Stimulated activated CD4-positive, alpha-beta T cell treated with anti-CD3 and anti-CD28 coated beads, Interleukin-4, amount 100 ng/mL, for 1 hour (primary cell): ENCODE measurements at places on chromosomes 5 and 9.
A peak's percentile ranks its signal among the peaks of the same experiment; 100 is the strongest.

GRCh38 chr9:72751541-72751940 lies 201.3 kb downstream of the ALDH1A1 start:
- DNase-seq: no peak

DNA sequence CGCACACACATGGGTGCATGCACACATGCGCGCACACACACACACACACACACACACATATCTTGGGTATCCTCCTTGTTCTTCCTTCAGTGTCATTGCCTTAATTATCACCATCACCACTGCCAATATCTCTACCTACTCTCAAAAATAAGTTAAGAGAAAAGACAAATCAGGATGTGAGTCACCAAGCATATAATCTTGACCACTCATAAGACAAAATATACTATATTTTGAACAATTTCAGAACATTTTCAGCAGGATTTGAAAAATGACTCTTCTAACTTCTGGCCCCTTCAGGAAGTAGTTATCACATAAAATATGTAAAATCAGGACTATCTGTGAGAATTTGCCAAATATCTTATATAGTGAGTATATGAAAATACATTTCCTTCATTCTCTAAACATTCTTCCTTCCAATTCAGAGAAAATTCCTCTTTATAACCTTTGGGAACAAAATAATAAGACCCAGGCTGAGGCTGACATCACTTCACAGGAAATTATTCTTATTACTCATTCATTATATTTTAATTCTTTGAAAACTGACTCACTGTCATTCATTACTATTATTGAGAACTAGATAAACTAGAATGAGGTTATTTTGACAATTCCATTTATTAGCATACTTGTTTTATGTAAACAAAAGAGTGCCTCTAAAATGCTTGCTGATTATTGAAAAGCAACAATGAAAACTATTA lies 772.0 kb upstream of the ACO1 start:
- DNase-seq: no peak

DNA sequence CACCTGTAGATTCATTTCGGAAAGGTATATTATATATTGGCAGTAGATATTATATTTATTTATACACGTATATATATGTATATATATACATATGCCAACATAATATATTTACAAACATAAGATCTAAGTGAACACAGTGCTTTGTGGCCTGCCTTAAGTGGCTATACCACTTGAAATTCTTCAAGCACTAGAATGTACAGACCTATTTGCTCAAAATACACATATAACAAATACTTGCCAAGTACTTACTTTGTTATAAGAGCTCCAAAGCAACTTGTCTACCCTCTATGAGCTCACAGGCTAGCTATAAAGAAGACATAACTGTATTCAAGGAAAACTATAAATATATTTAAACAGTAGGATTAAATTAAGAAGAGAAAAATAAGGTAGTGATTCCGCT lies 33.6 kb upstream of the SLC36A1 start:
- DNase-seq: no peak

DNA sequence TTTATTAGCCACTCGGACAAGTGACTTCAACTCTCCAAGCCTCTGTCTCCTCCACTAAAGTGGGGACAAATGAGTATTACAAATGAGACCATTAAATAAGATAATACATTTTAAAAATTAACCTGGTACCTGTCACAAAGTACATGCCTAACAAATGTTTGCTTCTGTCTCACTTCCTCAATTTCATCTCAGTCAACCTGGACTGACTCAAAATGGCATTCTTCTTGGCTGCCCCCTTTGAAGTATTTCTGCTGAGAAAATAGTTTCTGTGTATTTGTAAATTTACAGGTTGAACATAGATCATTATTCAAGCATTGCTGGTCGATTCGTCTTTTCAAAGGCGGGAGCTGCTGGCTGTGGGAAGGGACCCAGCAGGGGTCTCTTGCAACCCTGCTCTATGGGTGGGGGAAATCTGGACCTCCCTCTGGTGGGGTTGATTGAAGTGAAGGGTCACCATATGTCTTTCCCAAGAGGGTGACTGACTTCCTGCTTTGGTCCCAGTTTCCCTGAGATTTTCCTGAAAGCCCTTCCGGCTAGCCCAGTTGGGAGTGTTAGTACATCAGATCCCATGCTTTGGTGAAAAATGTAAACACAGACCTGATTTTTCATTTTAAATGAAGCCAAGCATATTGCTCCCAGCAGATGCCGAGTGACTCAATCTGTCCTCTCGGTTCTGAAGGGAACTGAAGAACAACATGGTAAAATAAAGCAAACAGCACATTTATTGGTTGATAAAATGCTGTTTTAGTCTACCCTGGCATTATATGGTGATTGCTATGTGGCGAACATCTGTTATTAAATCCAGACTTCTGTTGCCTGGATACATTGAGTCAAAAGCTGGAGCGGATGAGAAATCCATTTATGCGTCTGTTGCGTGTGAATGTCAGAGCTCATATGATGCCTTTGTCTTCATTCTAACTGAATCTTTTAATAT lies 73.0 kb downstream of the KCNIP1 start:
- DNase-seq: no peak

DNA sequence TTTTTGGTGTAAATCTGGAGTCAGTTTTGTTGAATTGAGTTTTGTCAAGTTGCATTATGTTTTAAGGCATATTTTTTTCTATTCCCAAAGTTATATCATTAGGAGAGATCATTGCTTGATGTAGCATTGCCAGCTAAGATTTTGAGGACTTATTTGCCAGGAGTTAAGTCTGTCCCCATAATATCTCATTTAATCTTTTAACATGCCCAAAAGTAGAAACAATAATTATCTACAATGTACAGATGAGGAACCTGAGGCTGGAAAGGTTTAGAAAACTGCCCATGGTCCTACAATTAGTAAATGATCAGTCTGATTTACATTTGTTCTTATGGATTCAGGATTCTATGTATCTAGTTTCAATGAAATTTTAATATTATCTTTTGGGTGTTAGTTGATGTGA lies 4.7 kb downstream of the NIPBL start:
- DNase-seq: no peak

DNA sequence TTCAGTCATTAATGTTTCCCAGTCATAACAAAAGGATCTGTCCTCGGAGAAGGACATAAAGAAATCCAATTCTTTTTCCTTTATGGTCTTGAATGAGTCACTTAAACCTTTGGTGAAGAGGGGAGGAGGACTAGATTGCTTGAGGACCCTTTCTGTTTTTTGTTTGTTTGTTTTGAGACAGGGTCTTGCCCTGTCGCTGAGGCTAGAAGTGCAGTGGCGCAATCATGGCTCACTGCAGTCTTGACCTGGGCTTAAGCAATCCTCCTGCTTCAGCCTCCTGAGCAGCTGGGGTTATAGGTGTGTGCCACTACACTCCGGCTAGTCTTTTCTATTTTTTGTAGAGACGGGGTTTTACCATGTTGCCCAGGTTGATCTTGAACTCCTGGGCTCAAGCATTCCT lies 12.3 kb downstream of the TIGD6 start:
- no peak for DNase-seq

GRCh38 chr5:106415541-106415940 lies 1255.2 kb downstream of the EFNA5 start:
- DNase-seq: no peak

GRCh38 chr9:135663857-135664256 lies 748 bp downstream of the LCN9 start:
- no peak for DNase-seq

GRCh38 chr9:129696944-129697655 lies 31.7 kb downstream of the PRRX2 start:
- peak; percentile 18 for DNase-seq

DNA sequence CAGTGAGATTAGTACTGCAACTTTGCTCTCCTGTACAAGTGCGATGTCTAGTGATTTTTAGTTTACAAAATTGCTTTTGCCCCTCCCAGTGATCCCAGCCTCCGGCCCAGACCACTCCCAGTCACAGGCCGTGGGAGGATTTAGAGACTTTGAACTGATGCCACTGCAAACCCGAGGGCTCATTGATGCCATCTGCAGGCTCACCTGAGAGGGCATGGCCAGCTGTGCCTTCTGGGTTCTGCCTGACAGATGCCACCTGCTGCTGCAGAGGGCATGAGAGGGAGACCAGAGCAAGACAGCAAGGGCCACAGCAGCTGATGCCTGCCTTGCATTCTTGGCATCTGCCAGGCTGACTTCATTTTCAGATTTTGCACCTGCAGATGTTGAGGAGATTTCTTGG lies 593.8 kb downstream of the CDK5RAP2 start:
- no peak for DNase-seq
